ENCODE measurements at places on chromosomes 1 and 21.

- DNase-seq, result no peak
These were observed 35.9 kb upstream of the CCSAP start for GRCh38 chr1:229378586-229379367.

GRCh38 chr1:59333626-59334277, 36.9 kb downstream of the FGGY start:
- no peak for DNase-seq

DNA sequence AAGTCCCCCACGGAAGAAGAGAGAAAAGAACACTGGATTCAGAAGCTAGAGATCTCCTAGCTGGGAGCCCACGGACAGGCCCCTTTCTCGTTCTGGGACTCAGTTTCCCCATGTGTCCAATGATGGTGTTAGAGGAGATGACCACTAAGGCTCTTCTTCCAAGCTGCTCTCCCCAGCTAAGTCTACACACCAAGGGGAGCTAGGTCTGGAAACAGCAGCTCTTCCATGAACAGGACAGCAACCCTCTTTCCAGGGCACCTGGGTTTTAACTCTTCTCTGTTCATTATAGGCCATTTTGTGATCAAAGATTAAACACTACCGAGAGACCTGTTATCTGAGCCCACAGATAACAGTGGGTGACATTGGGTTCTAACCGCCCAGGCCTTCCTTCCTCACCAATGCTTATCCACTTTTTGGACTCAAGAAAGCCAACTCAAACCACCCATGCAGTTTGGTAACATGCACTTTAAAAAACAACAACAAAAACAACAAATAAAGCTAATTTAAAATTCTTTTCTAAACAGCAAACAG, 85.9 kb downstream of the MRPL37 start:
- no peak for DNase-seq

- no peak for DNase-seq
These were observed 1.4 kb downstream of the PFKFB2 start for GRCh38 chr1:207054491-207054890.

GRCh38 chr1:9476790-9477463, 62.3 kb upstream of the SLC25A33 start:
- DNase-seq, result no peak

GRCh38 chr1:222697203-222697602, 15.1 kb downstream of the AIDA start:
- no peak for DNase-seq

- no peak for DNase-seq
These were observed 8.8 kb upstream of the C1orf115 start for GRCh38 chr1:220681220-220681880.

DNA sequence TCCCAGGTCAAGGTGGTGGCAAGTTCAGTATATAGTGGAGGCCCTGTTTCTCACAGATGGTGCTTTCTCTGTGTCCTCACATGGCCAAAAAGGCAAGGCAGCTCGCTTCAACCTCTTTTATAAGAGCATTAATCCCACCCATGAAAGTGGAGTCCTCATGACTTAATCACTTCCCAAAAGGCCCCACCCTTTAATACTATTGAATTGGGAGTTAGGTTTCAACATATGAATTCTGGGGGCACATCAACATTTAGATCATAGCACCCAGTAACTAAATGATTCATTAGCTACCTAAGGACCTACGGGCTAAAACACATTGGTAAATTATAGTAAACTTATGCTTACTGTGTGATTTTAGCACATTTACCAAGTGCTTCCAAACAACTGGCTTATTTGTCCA, 317.9 kb downstream of the LTN1 start:
- DNase-seq, result no peak

DNA sequence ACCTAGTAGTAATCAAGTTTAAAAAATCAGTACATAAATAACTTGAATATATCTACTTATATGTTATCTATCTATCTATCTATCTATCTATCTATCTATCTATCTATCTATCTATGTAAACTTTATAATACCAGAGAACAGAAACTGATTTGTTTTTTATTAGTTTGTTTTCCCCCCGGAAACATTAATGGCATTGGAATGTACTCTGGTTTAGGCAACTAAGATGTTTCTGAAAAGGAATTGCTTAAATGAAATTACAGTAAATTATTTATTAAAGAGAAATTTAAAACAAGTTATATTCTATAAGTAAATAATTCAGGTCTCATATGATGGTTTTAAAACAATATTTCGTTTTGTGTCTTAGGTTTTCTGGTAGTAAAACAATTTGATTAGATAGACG, 681.0 kb upstream of the ADAMTS5 start:
- no peak for DNase-seq

DNA sequence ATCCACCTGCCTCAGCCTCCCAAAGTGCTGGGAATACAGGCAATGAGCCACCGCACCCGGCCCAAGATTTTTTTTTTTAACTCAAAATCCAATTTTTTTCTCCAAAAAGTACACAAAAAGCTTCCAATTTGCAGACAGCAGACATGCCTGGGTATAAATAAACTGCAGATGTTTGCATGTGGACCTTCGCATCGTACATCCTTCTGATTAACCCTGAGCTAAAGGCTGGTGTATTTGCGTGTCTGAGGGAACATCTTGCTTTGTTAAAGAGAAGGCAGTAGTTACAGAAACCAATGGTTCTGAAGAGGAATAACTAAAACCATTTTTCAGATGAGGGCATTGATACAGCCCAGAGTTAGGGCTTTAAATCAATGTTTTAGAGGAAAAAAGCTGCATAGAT, 12.7 kb downstream of the BCAR3 start:
- no peak for DNase-seq

DNA sequence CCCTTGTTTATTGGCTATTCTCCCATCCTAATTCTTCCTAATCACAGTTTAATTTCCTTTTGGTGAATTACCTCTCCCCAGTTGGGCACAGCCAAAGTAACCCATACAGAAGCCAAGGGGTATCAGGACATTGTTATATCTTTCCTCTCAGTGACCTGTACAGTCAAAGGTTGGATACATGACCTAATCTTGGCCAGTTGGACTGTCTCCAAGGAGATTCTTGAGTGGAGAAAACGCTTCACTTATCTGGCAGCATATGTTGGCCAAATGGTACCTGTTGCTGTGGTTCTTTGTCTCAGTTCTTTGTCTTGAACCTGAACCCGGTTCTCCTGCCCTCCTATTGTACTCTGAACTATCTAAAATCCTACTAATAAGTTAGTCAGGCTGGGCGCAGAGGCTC, 15.3 kb upstream of the TBCE start:
- no peak for DNase-seq

GRCh38 chr1:66327588-66327987, 206.4 kb upstream of the SGIP1 start:
- no peak for DNase-seq

- no peak for DNase-seq
These were observed 110.8 kb downstream of the BEND5 start for GRCh38 chr1:48665708-48666407.

GRCh38 chr1:1430114-1430982, 5.1 kb upstream of the VWA1 start:
- no peak for DNase-seq

DNA sequence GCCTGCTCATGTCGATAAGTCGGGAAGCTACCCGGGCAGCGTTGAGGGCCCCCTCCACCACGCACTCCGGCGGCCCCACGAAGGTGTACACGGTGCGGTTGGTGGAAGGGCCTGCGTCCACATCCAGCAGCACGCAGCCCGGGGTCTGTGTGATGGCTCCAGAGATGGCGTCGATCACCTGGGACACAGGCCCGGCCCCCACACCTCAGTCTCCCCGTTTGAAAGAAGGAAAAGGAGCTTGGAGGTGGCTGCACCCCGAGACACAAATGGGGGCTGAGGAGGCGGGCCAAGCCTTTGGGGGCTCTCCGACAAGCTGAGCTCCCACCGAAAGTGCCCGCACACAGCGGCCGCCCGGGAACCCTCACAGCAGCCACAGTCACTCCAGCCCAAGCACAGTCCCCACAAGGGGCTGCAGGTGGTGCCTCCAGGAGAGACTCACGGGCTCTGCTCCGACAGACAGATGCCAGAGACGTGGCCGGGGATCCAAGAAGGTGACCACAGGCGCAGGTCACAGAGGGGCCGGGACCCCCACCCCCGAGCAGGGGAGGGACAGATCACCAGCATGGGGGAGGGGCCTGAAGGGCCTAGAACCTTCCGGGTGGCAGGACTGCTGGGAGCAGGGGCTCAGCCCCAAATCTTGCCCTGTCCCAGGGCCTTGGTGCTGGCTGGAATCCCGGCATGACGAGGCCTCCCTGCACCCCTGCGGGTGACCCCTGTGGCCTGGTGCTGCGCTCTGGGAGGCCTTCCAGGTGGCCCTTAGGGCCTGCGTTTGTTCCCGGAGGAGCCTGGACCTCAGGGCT, 1.0 kb downstream of the FTCD start:
- DNase-seq, result no peak

GRCh38 chr1:110643879-110644472, 30.8 kb downstream of the KCNA3 start:
- DNase-seq, result no peak

DNA sequence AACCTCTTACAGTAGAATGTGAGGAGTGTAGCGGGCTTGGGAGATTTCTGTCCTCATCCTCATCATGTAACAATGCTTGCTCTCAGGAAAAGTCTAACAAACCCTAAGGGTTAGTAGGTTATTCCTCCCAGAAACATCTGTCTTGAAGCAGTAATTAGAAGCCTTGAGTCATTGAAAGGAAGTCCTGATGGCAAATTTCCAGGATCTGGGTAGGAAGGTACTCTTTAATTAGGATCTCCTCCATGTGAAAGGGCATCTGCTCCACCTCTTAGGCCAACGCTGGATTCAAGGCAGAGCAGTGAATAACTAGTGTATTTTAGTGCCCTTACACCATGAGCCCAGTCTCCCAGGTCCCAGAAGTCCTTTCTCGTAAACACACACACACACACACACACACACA, 106.6 kb upstream of the BARHL2 start:
- DNase-seq, result no peak

DNA sequence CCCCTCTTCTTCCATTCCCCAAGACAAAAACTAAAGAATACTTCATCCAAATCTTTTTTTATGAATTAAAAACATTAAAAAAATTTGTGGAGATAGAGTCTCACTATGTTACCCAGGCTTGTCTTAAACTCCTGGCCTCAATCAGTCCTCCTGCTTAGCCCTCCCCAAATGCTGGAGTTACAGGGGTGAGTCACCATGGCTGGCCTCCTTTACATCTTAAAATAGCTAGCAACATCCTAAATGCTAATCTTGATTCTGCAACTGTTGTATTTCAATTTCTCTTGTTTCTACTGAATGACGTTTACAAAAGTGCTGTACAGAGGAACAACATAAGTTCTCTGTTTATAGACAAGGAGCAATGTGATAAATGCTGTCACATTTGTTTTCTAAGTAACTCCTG, 483.5 kb downstream of the ADGRL2 start:
- DNase-seq, result no peak

GRCh38 chr1:166166698-166167571, at the start of gene FAM78B:
TSS of gene FAM78B (minus strand) at chr1:166167001. CDS start at chr1:166166248, 753 bp downstream.
- DNase-seq, result peak; percentile 31

GRCh38 chr1:231163830-231164427, 2.1 kb downstream of the TRIM67 start:
- no peak for DNase-seq

GRCh38 chr1:32742199-32742947, 39.8 kb upstream of the SYNC start:
- DNase-seq, result no peak

GRCh38 chr21:33109574-33110339, 39.8 kb downstream of the OLIG1 start:
- DNase-seq, result no peak

- DNase-seq, result no peak
These were observed 26.0 kb downstream of the ROR1 start for GRCh38 chr1:63799820-63800219.

DNA sequence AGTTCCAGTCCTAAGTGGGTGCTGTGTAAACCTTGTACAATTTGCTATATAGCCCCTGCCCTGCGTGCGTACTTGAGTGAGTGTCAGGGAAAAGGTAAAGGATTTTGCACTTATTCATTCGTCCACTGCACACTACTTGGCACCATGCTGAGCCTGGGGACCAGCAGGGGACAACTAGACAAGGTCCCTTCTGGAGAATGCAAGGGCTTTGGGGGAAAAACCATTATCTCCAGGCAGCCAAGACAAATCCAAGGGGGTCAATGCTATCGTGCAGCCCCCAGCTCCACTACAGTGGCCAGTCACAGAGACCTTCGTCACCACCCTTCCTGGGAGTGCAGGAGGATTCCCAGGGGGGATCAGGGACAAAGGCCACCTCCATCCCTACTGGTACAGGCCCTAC, 39.7 kb downstream of the MATN1 start:
- DNase-seq, result no peak

- DNase-seq, result no peak
These were observed 62.4 kb upstream of the IGSF21 start for GRCh38 chr1:18045203-18045602.

GRCh38 chr1:113608399-113608798, 150.9 kb downstream of the PHTF1 start:
- no peak for DNase-seq

GRCh38 chr21:36759348-36760083, 60.6 kb downstream of the SIM2 start:
- no peak for DNase-seq

- no peak for DNase-seq
These were observed 41.3 kb downstream of the DYRK1A start for GRCh38 chr21:37407719-37408420.

- no peak for DNase-seq
These were observed 21.4 kb downstream of the SLC2A1 start for GRCh38 chr1:42937141-42937696.

- DNase-seq, result peak; percentile 55
These were observed 272.7 kb downstream of the FOXD2 start for GRCh38 chr1:47710329-47711071.

GRCh38 chr1:179031855-179032513, 6.3 kb downstream of the FAM20B start:
- DNase-seq, result no peak

DNA sequence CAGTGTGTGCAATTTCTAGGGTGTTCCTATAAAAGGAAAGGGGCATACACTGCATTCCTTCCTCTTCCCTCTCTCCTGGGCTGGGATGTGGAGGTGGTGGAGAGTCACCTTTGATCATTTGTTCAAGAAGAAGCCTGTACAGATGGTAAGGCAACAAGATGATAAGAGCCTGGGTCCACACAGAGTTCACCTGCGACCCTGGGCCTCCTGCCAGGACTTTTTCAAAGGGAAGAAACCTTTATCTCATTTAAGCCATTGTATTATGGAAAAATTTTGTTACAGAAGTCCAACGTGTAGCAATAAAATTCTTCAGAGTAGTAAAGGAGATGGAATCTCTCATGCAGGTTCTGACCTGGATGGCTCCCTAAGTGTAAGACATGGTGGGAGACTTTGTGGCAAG, 189.1 kb downstream of the MIS18A start:
- DNase-seq, result no peak

DNA sequence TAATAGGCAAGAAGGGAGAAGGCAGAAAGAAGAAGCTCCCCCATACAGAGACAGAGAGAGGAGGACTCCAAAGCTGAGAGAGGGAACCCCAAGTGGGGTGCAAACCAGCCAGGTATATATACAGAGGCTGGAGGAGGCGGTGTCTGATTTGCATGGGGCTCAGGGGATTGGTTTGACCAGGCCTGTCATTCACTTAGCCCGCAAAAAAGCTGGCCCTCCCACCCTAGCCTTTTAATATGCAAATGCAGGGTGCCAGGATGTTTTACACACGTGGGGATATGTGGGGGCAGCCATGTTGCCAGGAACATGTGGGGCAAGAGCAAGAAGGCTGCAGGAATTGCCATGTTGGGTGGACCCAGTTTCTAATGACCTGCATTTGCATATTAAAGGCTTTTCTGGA, 37.0 kb upstream of the TENT5B start:
- no peak for DNase-seq

- DNase-seq, result no peak
These were observed at the start of gene HMCN1 for GRCh38 chr1:185733818-185734735. TSS of gene HMCN1 (plus strand) at chr1:185734391. CDS start at chr1:185734780, 389 bp downstream.

All from activated CD4-positive, CD25-positive, alpha-beta regulatory T cell (primary cell).